ENCODE measurements at places on chromosomes 11 and 22.
A peak's percentile ranks its signal among the peaks of the same experiment; 100 is the strongest.

DNA sequence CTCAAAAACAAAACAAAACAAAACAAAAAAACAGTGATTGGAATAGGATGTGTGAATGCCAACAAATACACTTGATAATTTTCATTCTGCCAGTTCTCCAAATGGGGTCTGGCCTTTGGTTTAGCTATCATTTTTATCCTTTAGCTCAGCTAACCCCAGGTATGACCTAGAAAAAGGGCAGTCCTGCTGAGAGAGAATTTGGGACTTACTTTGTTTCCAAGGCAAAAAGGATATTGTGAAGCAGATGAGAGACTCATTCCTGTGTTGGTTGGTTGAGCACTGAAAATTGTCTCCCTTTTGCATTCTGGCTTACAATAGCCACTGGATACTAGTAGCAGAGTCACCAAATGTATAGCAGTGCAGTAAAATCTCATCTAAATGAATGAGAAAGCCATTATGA lies 8.9 kb downstream of the TTC9C start:
- no peak for DNase-seq

GRCh38 chr22:19824212-19824925 lies 30.3 kb downstream of the GNB1L start:
- peak; percentile 9 for DNase-seq

DNA sequence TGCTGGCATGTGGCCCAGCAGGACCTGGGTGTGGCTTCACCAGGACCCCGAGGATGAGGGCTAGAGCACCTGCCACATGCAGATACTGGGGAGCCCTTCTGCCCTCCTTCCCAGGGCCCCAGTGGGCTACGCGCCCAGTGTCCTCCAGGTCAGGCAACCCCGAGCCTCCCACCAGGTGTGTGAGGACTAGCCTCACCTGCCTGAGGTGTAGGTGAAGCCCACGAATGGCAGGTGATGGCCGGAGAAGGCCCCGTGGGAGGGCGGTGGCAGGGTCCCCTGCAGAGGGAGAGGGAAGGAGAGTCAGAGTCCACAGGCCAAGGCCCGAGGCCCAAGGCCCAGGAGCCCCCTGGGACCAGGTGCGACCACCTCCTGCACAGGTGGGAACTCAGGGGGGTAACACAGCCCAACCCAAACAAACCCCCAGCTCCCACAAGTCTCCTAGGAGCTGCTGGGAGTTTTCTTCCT lies 6.5 kb downstream of the CDC42BPG start:
- no peak for DNase-seq

DNA sequence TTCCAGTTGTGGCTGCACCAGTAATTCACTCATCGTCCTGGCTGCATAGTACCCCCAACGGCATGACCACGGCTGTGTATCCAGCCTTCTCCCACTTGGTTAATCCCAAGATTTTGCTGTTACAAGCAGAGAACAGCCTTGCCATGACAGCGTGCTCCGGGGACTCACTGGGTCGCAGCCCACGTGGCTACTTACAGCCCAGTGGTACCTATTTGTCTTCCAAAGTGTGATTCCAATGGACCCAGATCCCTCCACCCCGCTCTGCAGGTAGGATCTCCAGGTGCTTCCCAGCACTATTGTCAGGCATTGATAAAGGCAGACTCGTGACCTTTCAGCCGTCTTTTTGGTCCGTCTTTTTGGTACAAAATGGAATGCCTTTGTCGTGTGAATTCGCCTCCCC lies 119.0 kb upstream of the FGF3 start:
- DNase-seq, result no peak

DNA sequence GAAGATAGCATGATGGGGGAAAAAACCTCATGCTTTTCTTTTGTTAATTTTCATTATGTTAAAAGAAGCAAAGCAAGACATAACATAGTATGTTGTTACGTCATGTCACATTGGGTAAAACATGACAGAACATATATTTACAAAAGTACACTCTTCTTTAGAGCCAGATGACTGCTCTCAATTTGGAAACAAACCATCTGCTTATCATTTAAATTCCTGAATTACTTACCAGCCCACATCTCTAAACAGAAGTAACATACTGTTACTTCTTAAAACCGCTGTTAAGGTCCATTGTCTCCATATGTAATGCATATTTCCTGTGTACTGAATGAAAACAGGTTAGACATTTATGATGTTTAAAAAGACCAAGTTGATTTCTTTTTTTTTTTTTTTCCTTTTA lies 100.0 kb downstream of the TMEM135 start:
- DNase-seq, result no peak
